GM12892 (cell line): ENCODE measurements at places on chromosomes 2 and 18.

DNA sequence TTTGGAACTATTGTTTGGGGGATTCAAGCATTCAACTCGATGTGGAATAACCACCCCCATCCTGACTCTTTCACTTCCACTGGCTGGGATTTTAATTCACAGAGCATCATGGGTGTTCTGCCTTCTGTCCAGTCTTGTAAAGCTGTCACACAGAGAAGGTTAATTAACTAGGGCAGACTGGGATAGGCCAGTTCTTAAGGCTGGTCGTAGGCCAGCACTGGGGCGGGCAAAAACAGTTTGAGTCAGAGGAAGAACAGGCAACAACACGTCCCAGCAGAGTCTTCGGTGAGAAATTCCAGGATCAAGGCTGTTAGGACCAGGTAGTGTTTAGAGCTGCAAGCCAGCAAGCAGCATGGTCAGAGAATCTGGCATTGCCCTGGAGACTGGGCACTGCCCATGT lies 4.0 kb upstream of the RNF152 start:
- no peak for DNase-seq

GRCh38 chr2:52404046-52404445 lies 1363.6 kb upstream of the CHAC2 start:
- DNase-seq, result no peak

DNA sequence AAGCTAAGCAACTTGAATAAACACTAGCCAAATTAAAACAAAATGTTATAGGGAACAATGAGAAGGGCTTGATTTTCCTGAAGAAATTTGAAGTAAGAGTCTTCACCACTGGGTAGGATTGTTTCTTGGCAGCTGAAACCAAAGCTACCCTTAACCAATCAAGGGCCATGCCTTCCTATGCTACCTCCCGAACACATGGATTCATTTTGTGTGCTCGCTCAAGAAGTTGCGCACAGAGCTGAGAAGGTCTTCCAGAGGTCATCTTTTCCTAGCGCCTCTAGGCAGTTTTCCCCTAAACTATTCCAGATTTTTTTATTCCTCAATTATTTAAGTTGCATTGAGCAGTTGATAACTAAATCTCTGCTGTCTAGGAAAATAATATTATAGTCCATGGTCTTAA lies 264.6 kb downstream of the RBM43 start:
- no peak for DNase-seq

GRCh38 chr2:134348239-134348638 lies 94.4 kb downstream of the MGAT5 start:
- DNase-seq, result no peak

DNA sequence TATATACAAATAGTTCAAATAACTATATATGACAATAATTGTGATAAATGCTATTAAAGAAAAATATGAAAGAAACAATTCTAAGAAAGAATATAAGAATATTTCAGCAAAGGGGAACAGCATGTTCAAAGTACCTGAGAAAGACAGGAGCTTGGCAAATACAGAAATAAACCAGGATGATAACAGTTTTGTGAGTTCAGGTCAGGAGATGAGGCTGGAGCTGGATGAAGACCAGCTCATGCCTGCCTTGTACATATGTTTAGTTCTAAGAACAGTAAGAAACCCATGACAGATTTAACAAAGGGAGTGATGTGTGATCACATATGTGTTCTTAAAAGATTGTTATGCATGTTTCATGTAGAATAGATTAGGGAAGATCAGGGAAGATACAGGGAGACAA lies 98.2 kb downstream of the R3HDM1 start:
- DNase-seq, result no peak

GRCh38 chr2:67561457-67561965 lies 164.4 kb downstream of the ETAA1 start:
- DNase-seq, result no peak

DNA sequence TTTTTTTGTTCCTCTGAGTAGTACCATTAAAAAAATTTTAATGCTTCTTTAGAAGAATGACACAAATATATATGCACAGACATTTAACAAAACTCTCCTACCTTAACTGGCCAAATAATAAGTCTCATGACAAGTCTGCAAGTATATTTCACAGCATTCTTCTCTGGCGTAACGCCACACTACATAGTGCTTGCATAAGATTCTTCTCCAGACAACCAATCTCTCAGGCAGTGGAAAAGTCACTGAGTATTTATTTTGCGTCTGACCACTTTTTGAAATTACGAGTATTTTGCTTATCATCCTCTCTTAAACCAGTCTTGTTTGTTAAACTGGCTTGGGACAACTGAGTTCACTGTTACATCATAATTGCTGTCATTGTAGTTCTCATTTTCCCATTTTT lies 749.2 kb downstream of the ADCYAP1 start:
- DNase-seq, result no peak

DNA sequence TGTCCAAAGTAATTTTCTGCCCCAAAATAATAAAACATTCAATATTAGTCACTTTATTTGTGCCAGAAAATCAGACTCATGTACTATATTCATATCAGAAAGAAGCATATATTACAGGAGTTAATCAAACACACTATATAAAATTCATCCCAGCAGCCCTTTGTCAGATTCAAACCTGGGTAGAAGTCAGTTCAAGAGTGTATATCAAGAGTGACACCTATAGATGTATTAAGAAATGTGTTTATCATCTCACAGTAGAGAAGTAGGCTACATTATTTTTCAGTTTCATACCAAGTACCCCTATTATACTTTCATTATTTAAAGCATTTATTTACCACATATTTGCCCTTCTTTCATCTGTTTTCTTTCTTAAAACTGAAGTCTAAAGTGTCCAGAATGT lies 193.2 kb upstream of the DDX18 start:
- no peak for DNase-seq

- no peak for DNase-seq
These were observed 46.4 kb upstream of the AAK1 start for GRCh38 chr2:69689969-69690368.

DNA sequence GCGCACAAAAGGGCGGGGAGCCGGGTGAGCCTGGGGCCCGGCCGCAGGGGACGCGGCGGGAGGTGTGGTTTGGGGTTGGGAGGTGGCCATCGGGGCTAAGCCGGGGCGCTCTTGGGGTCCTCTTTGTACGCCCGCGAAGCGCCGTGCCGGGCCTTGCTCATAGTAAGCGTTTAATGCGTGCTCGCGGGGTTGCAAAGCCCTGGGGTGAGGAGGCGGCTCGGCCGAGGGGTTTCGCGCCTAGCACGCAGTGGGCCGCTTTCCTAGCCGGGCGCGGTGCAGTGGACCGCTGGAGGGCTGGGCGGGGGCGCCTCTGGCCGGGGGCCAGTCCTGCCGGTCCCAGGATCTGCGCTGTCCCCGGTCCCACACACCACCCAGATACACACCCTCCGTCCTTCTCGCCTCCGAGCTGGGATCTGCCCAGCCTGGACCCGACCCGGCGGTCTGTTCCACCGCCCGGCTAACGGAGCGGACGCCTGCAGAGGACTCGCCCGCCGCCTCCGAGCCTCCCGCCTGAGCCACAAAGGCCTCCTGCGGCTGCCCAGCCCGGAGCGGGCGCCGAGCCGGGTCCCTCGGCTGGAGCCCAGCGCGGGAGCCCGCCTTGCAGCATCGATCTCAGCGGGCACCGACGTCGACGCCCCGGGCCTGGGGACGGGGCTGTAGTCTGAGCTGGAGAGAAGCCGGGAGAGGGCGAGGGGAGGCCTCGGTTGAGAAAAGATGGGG lies 564 bp downstream of the DPYSL5 start:
- peak; percentile 48 for DNase-seq

DNA sequence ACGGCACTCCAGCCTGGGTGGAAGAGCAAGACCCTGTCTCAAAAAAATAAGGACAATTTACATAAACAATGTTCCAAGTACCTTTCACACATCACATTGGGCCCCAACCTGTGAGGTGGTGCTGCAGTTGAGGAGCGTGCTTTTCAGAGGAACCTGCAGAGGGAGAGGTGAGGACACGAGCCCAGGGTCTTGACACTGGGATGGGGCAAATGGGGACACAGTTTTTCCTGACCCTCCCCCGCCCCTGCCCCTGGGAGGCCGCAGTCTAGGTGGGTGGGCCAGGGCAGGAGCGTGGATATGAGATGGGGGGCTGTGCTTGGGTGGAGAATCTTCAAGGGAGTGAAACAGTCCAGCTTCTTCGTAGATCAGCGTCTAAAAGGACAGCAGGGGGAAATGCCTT lies 112.9 kb downstream of the SEPTIN10 start:
- DNase-seq, result no peak

- DNase-seq, result no peak
These were observed 39.0 kb downstream of the KANSL1L start for GRCh38 chr2:210132239-210132638.

DNA sequence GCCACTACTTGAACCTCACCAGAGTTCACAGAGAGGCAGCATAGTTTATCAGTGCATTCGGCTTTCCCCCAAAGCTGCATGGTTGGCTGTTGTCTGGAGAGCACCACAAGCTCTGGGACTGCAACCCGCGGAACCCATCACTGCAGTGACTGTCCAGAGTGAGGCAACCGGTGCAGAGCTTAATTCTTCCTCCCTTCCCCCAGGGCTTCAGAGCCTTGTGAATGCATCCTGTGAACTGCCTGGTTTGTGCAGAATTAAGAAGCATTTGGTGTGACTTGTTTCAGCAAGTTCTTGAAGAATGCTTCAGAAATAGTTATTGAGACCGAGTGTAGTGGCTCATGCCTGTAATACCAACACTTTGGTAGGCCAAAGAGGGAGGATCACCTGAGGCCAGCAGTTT lies 99.2 kb upstream of the FOSL2 start:
- no peak for DNase-seq

- no peak for DNase-seq
These were observed 330.7 kb upstream of the CHAC2 start for GRCh38 chr2:53436882-53437281.

GRCh38 chr2:142668420-142668819 lies 209.0 kb upstream of the KYNU start:
- no peak for DNase-seq

GRCh38 chr18:75916624-75916982 lies 489.1 kb upstream of the SMIM21 start:
- DNase-seq, result no peak

DNA sequence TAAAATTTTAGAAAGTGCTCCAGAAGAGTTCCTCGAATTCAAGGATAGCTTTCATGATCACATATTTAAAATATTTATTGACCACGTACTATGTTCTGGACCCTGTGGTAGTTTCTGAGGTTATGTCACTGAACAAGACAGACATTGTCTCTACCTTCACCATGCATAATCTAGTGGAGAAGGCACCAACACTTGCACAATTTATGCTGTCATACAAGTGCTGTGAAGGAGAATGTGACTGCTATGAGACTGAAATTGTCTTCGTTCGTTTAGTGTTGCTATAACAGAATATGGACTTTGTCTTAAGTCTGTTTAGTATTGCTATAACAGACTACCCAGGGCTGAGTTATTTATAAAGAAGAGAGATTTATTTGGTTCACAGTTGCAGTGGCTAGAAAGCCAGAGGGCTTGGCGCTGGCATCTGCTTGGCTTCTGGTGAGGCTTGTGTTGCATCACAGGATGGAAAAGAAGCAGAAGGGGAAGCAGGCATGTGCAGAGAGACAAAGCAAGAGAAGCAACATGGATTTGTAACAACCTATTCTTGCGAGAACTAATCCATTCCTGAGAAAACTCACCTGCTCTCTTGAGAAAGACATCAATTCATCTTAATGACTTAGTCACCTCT lies 50.0 kb upstream of the RFX8 start:
- no peak for DNase-seq

GRCh38 chr2:233075966-233076339 lies 15.8 kb downstream of the INPP5D start:
- DNase-seq, result no peak

DNA sequence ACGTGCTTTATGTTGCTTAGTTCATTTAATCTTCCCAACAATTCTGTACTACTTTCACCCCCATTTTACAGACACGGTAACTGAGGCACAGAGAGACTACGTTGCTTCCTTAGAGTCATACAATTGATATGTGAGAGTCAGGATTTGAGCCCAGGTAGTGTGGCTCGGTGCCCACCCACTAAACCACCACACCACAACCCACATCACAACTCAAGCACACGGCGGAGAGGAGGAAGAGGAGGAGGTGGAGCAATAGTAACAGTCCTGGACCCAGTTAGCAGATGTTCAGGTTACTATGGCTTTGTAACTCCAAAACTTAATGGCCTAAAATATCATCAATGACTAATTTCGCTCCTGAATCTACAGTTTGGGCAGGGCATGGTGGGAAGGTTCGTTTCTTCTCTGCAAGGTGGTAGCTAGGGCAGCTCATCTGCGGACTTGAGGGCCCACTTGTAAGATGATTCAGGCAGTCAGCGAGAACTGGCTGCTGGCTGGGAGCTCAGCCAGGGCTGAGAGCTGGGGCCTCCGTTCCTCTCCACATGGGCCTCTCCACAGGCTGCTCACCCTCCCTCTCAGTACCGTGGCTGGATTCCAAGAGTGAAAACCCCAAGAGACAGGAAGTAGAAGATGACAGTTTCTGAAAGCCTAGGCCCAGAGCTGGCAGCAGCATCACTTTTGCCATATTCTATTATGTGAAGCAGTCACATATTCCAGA lies 167.1 kb downstream of the ZFP36L2 start:
- DNase-seq, result no peak

DNA sequence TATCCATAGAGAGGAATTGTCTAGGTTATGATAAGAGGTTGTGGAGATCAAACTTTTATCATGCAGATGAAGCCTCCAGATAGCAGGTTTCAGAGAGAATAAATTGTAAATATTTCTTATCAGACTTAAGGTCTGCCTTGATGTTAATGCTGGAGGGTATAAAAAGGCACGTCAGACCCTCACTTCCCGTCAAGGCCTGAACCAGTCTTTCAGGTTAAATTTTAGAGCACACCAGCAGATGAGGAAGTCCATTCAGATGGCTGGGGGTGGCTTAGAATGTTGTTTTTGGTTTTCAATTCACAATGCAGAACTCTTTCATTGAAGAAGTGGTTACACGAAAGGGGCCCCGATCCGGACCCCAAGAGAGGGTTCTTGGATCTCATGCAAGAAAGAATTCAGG lies 144.4 kb upstream of the FBXO11 start:
- no peak for DNase-seq

DNA sequence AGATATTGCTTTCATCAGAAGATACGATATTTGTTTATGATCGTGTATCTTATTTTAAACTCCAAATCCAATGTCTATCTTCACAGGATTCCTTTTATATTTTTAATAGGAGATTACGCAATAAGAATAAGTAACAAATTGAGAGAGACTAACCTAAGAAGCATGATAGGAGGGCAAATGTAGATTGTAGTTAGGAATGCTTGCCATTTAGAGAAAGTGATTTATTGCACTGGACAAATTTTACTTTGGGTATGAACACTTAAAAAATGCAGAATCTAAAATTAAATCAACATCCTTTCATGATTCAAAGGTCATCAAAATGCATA lies 563.4 kb upstream of the POU3F3 start:
- no peak for DNase-seq
